Lower leg skin (tissue), 4 donors: ENCODE measurements at places on chromosomes 4 and X.

DNA sequence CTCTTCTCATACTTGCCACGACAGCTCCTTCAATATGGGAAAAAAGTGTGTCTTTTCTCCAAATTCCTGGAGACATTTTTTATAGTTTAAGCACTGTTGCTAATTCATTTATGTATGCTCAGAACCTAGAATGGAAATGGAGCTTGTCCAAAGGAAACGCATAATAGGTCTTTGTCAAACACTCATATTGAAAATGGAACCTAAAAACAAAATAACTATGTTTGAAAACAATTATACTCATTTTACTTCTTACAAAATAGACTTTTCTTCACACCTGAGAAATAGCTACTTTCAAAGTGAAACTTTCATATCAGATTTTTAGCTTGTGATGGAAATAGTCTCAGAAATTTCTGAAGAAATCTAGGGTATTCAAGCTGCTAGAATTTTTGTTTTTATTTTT is 529.7 kb upstream of the BOD1L1 start:
- DNase-seq: no peak

DNA sequence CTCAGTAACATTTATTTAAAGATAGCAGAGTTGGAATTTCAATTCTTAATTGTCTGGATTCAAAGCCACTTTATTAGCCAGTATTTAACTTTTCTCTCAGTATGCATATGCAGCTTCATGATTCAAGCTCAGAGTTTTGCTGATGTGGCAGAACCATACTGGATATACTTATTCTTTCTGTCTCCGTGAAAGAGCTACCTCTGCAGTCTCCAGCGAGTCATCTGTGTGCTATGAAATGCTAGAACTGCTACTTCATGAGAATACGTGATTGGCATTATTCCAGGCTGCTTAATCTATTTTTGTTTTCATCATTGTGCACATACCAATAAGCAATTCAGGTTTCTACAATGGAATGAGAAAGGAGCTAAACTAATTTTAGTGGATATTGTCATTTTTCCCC is 743.7 kb downstream of the C4orf33 start:
- DNase-seq: no peak

DNA sequence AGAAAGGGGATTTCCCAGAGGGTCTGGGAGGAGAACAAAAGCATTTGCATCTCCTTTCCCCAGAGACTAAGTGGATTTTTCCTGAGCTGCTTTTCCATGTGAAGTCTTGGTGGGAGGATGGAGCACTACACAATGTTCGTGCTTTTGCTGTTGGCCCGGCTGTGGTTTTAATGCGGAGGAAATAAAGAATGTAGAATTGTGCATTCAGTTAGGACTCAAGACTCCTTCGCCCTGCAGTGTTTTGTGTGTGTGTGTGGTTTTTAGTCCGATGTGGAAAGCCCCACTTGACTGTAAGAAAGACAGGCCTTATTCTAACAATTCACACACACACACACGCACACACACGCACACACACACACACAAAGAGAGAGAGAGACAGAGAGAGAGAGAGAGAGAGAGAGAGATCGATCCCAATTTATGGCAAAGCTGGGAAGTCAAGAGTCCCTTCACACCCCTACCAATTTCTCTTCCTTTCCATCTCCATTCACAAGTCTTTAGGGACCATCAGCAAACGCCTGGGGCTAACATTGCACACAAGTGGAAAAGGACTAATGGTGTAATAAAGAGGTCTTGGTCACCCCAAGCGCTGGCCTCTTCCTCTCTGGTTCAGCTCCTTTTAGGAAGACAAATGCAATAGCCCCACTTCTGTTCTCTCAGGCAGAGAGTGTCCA is 44.2 kb downstream of the CLDN34 start:
- no peak for DNase-seq

DNA sequence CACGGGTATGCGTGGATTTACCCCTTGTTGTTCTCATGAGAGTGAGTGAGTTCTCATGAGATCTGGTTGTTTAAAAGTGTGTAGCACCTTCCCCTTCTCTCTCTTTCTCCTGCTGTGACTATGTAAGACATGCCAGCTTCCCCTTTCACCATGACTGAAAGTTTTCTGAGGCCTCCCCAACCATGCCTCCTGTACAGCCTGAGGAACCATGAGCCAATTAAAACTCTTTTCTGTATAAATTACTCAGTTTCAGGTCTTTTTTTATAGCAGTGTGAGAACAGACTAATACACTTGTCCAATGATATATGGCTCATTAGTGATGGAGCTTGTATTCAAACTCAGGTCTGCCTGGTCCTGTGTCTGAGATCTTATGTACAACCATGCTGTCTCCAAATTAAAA is 28.5 kb upstream of the RTL3 start:
- no peak for DNase-seq

DNA sequence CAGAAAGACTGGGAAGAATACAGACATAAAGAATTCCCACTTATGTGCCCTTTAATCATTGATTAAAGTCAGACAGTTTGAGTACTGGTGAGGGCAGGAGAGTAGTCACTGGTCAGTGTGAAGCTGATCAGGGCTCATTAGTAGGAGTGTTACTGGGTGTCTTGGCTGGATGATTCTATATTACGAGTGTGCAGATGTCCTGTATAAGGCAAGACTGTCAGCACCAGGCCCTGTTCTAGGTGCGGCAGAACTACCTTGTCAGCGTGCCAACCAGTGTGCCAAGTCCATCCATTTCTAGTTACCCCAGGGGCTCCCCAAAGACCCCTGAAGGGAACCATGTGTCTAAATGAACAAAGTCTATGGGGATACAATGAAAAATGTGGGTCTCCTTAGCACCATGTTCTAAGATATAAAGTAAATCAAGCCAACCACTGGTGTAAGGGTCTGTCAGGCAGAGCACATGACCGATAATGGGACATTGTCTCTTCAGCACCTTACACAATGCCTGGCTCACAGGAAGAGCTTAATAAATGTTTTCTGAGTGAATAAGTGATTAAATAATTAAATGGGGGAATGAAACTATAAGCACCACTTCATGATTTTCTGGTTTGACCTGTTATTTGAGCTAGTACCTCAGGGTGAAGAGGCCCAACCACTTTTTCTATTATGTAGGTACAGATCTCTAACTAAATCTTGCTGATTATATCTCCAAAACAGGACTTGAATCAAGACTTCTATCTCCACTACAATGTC is 205.0 kb downstream of the CAMK2D start:
- DNase-seq: no peak

- DNase-seq: no peak
These were observed 1156.7 kb downstream of the FAM133A start for GRCh38 chrX:94830717-94831116.

GRCh38 chrX:123173833-123174232 is 10.2 kb upstream of the GRIA3 start:
- DNase-seq: no peak

DNA sequence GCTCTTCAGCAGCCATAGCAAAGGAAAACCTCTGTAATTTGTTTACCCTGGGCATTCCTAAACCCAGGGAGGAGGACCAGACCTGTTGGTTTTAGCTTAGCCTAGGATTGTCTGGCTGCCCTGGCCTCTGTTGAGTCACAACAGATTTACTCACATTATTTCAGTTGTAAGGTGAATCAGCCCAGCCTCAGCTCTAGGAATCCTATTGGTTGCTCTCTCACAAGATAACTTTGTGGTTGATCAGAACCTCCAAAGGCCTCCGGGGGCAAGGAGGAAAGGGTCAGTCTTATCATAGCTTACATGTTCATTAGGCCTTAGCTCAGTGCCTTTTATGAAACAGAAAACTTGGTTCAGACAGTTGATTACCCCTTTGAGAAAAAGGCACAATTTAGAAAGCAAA is 41.0 kb downstream of the PDK3 start:
- no peak for DNase-seq

DNA sequence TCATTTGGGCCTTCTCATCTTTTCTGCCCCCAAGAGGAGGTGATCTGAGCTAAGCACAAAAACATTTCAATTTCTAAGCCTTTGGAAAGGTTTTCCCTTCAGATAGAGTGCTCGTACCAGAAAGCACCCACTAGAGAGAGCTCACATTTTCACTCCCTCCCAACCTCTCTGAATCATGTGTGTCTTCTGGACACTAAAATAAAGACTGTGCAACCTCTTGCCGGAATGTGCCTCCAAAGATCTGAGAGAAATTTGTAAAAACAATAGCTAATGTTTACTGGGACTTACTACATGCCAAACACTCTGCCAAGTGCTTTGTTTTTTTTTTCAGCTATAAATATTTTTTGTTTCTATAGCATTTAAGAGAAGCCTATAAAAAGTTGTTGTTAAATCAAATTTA is 120.6 kb upstream of the LNX1 start:
- DNase-seq: no peak

- no peak for DNase-seq
These were observed 22.3 kb downstream of the COL4A6 start for GRCh38 chrX:108415891-108416290.

- DNase-seq: no peak
These were observed 14.6 kb downstream of the PHF8 start for GRCh38 chrX:54029529-54030143.

GRCh38 chr4:118173956-118174725 is 139.9 kb downstream of the NDST3 start:
- no peak for DNase-seq

DNA sequence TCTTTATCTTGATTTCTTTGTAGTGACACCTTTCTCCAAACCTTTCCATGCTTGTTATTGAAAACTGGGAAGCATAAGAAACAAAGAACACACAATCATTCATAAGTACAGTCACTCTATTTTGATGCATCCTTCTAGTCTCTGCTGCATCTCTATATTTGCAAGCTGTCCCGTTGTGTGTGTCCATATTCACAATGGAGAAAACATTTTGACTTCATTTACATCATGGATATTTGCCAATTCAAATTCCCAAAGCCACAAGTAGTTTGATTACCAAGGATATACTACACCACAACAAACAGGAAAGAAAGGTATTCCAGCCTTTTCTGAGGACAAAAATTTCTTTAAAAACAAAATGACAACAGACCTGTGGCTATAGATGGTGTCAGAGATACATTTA is 673.8 kb downstream of the STIM2 start:
- no peak for DNase-seq

- no peak for DNase-seq
These were observed 150.3 kb downstream of the SOX3 start for GRCh38 chrX:140354431-140355120.

DNA sequence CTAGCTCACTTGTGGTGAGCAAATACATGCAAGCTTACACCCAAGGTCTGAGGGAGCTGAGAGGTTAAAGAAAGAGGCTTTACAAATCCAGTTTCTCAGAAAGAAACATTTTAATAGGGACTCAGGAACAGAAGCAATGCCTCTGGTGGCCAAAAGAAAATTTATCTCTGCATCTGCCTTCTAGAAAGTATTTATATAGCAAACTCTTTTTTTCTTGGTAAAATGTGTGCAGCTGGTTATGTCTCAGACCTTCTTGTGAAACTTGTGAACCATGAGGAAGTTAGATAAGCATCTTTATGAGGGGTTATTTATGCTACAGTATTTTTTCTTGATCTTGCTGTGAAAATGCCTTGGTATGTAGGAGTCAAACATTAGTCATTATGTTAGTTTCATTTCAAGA is 48.5 kb upstream of the CYSLTR1 start:
- DNase-seq: no peak

DNA sequence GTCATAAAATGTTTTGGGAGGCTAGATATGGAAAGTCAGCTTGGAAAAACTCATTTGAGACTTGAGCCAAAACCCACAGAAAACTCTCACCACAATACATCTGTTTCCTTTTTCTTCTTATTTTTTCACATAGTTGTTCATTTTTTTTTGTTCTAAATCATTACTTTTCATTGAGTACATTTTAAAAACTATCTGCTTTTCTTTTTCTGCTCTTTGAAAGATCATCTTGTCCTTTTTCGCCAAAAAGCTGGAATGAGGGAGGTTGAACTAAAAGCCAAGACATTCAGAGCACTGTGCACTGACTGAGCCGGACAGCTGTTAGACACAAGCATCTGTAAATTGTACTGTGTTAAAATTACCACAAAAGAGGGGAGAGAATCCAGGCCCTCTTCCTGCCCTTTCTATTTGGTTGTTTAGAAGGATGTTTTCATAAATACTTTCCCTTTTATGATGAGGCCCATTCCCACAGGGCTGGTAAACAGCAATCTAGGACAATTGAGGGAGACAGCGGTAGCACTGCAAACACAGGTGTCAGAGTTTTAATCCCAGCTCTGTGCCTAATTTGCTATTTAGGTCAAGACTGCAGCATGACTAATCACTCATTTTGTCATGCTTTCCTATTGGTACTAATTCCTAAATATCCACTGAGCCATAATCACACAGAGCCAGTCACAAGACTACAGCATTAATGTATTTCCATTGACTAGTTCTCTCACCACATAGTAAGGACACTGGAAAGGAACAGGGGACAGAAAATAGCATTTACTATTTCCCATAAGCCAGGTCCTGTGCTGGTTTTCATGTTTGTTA is 7.3 kb upstream of the RNF150 start:
- DNase-seq: no peak

DNA sequence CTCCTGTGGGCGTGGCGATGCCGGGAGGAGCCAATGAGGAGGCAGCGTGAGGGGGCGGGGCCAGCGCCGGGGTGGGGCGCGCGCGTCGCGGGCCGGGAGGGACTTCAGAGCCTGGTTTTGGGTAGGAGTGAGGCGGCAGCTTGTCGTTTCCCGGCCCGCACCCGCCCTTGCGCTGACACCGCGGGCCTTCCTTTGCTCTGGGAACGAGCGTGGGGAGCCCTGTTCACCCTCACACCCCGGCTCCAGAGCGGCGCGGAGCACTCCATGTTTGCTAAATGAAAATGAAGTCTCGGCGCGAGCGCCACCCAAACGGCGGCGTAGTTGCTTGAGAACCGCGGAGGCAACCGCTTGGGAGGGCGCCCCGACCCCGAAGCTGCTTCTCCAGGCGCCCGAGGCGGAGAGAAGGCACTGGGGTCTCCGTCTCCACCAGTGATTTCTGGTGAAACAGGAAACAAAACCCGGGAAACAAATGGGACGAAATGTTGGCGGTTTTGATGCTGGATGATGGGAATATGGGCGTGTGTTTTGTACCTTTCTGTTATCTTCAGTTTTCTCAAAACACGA is 497 bp upstream of the GRPEL1 start:
- DNase-seq: peak; percentile 100

DNA sequence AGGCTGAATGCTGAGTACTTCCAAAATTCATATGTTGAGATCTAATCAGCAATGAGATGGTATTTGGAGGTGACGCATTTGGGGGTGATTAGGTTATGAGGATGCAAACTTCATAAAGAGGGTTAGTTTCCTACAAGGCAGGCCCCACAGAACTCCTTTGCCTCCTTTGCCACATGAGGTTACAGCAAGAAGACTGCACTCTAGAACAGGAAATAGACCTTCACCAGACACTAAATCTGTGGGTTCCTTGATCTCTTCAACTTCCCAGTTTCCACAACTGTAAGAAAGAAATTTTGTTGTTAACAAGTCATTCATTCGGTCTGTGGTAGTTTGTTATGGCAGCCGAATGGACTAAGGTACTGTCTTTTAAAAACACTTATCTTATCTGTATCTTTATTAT is 681.9 kb upstream of the HS3ST1 start:
- DNase-seq: no peak
